Activated CD4-positive, alpha-beta T cell treated with anti-CD3 and anti-CD28 coated beads, Interleukin-2, amount 50 U/mL, for 4 hours (primary cell): ENCODE measurements at places on chromosomes 5 and 9.
A peak's percentile ranks its signal among the peaks of the same experiment; 100 is the strongest.

DNA sequence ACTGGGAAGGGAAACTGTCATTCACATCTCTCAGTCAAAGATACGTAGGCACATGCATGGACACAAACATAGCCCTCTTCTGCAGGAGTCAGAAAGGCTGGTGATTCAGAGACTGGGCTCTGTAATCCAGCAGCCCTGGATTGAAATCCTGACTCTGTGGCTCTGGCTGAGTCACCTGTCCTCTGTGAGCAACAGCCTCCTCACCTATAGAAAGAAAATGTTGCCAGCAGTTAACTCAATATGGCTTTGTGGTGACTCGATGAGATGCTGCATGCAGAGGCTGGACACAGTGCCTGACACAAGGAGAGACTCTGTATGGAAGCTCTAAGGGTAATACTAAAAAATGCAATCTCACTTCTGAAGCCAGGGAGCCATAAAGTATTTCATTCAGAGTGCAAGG is 23.9 kb upstream of the CDKN2AIPNL start:
- DNase-seq = no peak

DNA sequence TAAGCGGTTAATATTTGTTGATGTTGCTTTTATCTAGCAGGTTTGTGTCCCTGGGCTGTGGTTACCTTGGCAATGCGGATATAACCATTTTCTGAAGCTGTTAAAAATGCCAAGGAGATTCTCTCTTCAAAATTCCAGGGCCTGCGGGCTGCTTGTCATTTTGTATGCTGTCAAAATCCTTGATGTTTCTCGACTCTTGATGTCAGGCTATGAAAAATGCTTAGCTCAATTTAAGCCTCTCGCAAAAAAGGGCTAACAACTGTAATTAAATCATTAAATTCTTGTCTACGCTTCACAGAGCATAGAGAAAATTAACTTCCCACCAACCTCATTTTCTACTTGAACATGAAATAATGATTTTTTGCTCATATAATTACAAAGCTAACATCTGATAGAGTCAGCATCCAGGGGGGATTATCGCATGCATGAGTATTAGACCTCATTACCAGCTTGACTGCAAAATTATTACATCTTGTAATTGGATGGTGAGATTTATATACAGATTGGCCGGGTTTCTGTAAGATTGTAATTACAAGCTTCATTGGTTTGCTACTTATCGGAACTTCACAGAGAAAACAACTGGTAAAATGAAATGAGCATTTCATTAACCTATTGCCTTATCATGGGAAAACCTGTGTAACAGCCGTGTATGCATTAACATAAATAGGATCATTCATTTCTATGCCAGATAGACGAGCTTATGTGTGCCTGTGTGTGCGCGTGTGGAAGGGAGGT is 83.1 kb upstream of the IRX1 start:
- DNase-seq = no peak

- no peak for DNase-seq
Observed at GRCh38 chr5:55176176-55176818, 3.3 kb upstream of the CDC20B start.

GRCh38 chr9:124658165-124659017 is 112.7 kb downstream of the NR6A1 start:
- DNase-seq = no peak

DNA sequence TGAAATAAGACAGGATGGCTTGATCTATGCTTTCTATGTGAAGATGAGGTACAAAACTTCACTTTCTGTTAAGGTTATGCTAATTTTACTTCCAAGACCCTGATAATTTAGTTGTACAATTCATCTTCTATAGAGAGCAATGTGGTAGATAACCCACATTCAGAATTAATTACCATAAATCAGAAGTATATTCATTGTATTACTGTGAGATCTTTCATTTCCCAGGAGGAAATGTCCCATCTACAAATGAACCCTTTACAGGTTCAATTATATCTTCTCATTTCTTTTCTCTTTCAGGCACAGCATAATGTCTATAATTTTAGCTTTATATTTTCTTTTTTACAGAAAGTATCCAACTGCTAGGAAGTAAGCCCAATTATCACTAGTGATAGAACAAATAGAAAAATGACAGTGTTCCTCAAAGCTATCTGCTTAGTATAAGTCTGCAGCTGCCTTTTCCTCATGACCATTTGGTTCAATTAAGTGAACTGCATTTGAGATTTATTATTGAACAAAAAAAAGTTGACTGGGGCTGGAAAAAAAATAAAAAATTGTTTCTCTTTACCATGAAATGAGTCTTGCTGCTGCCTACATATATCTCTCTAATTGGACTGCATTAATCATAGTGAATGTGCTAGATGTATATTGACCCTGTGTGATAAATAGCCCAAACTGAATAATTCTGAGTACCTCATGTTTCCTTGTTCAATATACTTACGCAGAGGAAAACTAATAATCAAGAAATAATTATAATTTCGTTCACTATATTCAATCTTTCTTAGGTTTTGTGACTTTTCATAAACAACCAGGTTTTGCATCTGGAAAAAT is 1329.4 kb downstream of the PTPRD start:
- DNase-seq = no peak

GRCh38 chr9:23644326-23644725 is 181.7 kb downstream of the ELAVL2 start:
- no peak for DNase-seq

- no peak for DNase-seq
Observed at GRCh38 chr9:117416856-117417255, 2.0 kb upstream of the ASTN2 start.

DNA sequence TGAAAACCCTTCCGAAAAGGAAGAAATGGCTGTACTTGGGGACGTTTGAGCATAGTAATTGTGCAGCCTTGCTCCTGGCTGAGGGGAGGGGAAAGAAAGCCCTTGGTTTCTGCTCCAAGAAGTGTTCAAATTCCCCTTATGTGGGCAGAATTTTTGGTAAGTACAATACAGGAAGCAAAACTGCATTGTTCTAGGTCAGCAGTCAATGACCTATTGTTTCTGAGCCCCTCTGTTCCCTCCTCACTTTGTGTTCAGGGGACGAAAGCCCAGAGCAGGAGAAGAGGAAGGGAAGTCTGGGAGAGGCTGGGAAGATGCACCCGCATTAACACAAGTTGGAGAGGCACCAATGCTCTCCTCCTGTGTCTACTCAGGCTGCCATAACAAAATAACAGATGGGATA is 11.9 kb downstream of the BASP1 start:
- no peak for DNase-seq

- DNase-seq = no peak
Observed at GRCh38 chr5:170444181-170444580, 55.0 kb upstream of the KCNMB1 start.

- DNase-seq = no peak
Observed at GRCh38 chr5:77774981-77775789, 954 bp downstream of the TBCA start.

DNA sequence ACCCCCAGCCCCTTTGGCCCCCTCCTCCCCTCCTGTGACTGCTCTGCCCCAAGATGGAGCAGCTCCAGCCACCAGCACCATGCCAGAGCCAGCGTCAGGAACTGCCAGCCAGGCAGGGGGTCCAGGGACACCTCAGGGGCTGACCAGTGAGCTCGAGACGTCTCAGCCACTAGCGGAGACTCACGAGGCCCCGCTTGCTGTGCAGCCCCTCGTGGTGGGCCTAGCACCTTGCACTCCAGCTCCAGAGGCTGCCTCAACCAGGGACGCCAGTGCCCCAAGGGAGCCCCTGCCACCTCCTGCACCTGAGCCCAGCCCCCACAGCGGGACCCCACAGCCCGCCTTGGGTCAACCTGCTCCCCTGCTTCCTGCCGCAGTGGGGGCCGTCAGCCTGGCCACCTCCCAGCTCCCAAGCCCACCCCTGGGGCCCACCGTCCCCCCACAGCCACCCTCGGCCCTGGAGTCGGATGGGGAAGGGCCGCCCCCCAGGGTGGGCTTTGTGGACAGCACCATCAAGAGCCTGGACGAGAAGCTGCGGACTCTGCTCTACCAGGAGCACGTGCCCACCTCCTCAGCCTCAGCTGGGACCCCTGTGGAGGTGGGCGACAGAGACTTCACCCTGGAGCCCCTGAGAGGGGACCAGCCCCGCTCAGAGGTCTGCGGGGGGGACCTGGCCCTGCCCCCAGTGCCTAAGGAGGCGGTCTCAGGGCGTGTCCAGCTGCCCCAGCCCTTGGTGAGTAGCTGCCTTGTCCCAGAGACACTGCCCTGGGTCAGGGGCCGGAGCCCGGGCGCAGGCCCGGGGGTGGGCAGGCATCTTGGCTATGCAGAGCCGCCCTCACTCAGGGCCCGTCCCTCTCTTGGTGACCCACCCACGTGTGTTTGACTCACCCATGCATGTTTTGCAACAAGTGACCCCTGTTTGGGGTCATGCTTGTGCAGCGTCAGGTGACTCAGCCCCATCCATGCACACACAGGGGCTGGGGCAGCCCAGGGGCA is 105.2 kb downstream of the WNK2 start:
- DNase-seq = no peak

DNA sequence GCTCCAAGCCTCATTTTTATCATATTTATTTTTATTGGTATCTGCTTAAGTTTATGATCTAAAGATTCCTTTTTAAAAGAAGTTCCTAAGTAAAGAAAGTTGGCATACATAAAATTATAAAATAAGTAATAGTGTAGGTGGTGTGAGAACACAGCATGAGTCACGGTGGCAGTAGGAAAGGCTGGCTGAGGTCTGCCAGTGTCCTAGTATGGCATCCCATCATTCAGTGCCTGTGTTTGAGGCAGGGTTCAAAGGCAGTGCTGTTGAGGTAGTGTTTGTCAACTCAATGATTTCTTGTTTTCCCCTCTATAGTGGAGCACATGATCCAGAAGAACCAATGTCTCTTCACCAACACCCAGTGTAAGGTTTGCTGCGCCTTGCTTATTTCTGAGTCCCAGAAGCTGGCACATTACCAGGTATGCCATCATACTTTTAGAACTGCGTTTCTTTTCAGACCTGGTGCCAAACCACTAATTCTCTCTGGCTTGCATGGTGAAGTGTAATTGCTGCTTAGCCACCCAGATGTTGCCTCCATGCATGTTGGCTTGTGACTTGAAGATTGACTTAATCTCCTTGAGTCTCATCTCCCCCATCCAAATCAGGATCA is 18.4 kb downstream of the ZNF346 start:
- DNase-seq = no peak

DNA sequence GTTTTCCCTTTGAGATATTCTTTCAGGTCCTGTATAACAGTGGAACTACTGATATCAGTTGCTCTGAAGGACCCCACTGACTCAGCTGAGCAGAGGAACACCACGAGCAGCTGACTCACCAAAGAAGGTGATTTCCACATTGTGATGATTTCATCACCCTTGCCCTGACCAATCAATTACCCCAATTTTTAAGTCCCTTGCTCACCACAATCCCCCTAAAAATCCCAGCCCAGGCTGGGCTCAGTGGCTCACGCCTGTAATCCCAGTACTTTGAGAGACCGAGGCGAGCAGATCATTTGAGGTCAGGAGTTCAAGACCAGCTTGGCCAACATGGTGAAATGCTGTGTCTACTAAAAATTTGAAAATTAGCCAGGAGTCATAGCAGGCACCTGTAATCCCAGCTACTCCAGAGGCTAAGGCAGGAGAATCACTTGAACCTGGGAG is 125.3 kb upstream of the ABCA1 start:
- DNase-seq = peak; percentile 34

- no peak for DNase-seq
Observed at GRCh38 chr5:69212022-69212421, 22.6 kb downstream of the CENPH start.

- DNase-seq = no peak
Observed at GRCh38 chr5:158545949-158546530, 553.7 kb downstream of the EBF1 start.

DNA sequence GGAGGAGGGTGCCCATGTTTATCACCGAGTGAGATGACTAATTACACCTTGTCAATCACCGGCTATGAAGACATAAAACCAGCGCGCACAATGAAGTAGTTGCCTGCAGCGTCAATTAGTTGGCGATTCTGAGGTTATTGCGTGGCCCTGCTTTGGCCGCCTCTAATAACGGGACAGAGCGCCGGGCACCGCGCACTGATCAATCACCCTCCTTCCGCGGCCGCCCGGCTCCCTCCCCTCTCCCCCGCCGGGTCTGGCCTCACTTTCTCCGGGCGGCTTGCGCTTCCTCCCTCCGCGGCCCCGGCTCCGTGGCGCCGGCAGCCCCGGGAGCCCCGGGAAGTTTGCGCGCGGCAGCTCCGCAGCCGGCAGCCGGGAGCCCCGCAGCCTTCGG is 3.3 kb upstream of the LHX2 start:
- DNase-seq = no peak

- DNase-seq = no peak
Observed at GRCh38 chr9:20217596-20217995, 404.7 kb downstream of the MLLT3 start.

DNA sequence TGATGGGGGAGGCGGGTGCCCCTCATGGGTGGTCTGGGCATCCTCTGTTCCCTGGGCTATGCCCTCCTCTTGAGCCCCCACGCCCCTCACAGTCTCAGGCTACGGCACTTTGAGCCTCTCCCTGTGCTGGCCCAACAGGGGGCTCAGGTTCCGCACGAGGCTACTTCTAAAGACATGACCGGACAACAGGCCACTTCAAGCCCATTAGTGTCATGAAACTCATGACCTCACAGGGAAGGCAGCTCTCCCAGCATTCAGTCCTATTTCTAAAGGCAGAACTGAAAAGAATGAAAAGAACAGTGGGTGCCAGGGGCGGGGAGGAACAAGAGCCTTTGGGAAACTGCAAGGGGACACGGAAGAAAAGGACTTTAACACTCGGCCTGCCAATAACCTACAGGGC is 45.0 kb downstream of the COL23A1 start:
- DNase-seq = no peak

- DNase-seq = no peak
Observed at GRCh38 chr9:38108326-38108725, 39.3 kb upstream of the SHB start.

DNA sequence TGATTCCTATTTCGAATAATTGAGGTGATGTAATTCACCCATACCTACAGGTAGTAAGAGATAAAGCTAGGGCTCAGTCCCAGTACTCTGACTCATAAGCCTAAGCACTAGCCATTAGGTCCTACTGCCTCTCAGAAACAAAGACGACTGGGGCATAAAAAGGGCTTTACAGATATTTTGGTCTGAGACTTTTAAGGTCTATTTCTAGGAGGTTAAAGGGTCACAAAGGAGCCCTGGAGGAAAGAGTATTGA is 69.8 kb downstream of the SGCD start:
- no peak for DNase-seq

- no peak for DNase-seq
Observed at GRCh38 chr5:163661360-163661759, 155.9 kb downstream of the MAT2B start.

DNA sequence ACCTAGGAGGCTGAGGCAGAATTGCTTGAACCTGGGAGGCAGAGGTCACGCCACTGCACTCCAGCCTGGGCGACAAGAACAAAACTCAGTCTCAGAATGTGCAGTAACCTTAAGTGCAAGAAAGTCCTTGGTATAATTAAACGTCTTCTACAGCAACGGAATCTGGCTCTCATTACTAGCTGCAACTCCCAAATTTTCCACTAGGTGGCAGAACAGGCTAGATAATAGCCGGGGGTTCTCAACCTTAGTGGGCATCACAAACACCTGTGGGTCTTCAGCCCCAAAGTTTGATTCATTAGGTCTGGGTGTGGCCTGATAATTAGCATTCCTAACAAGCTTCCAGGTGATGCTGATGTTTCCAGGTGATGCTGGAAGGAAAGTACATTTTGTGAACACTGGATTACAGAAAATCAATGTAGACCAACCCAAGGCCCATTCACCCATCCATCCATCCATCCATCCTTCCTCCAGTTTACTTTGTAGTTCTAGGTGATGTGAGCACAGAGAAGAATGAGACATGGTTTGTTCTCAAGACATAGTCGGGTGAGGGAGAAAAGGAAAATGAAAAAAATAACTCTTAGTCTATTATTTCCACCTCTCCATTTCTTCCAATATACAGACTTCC is 37.3 kb downstream of the FBXW2 start:
- peak; percentile 61 for DNase-seq

- DNase-seq = no peak
Observed at GRCh38 chr9:125977223-125977622, 230.1 kb downstream of the PBX3 start.
